GM12891 (cell line): ENCODE measurements at places on chromosomes 7 and 10.

DNA sequence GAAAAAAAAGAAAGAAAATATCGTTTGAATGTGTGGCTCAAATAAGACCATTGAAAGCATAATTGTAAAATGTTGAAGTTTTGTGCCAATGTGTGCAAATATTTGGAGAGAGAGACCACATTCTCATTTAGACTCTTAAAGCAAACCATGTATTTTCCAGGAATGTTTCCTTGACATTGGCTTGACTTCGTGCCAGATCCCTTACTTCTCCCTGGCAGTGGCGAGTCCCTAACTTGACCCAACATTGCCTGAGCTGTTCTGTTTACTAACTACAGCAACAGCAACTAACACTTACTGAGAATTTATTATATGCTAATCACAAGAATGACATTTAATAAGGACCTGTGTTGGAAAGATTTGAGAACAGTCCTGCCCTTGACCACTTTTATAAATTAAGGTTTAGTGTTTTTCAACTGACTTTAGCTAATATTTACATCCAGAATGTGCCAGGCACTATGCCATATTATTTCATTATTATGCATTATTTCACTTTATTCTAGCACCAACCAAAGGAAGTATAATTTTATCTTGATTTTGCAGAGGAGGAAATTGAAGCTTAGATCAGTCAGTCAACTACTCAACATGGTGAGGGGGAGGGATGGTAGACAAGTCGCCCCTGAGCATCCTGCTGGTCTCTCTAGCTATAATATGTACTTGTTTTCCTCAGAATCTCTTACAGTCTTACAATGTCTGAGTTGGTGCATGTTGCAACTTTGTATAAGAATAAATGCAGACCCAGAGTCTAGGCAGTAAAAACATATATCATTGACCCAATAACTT lies 29.7 kb downstream of the ZNF467 start:
- DNase-seq: no peak

- no peak for DNase-seq
These were observed 45.9 kb upstream of the RELN start for GRCh38 chr7:104035351-104035750.

- no peak for DNase-seq
These were observed 52.8 kb downstream of the C10orf105 start for GRCh38 chr10:71666639-71667386.

DNA sequence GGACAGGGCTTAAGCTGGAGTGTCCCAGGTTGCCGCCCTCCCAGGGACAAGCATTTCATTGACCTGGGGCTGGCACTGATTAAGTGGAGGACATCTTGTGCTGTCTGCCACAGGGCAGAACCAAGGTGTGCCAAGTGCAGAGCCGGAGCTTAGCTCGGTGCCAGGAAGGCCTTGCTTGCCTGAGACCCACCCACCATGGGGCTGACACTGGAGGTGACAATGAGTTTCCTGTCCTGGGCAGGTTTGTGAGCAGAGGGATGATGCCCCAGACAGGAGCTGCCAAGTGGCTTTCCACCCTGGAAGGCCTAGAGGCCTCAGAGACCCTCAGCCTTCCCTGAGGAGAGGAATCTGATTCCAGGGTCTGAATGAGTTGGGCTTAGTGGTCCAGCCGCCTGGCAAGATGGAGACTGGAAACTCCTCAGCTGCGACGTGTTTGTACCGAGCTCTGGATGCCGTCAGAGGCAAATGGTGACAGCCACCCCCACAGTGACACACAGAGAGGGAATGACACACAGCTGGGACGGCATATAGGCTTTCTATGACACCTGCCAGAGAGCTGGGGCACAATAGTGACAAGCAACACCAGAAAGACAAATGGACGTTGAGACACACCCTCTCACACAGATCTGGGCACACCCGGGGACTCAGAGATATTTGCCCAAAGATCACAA lies 2.6 kb downstream of the ADCYAP1R1 start:
- no peak for DNase-seq

DNA sequence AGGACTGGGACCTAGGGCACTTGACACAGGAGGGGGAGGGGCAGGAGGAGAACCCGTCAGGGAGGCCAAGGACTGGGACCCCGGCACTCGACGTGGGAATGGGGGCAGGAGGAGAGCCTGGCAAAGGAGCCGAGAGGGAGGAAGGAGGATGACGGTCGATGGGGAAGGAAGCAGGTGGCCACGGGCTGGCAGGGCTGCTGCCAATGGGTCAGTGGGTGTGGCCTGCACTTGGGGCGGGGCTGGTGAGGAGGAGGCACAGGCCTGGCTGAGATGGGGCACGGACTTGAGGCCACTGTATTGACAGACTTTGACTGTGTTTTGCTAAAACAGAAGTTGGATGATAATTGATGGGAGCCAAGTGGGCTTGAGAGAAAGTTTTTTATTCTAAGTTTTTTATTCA lies 68.9 kb downstream of the RBM33 start:
- DNase-seq: no peak

GRCh38 chr7:27088002-27088922 lies 7.5 kb downstream of the HOXA1 start:
- no peak for DNase-seq

GRCh38 chr7:17680943-17681351 lies 259.3 kb downstream of the SNX13 start:
- DNase-seq: no peak

- DNase-seq: no peak
These were observed 5.9 kb upstream of the MAPK8 start for GRCh38 chr10:48300556-48300955.

- DNase-seq: no peak
These were observed 58.3 kb downstream of the CDHR3 start for GRCh38 chr7:106021151-106022067.

DNA sequence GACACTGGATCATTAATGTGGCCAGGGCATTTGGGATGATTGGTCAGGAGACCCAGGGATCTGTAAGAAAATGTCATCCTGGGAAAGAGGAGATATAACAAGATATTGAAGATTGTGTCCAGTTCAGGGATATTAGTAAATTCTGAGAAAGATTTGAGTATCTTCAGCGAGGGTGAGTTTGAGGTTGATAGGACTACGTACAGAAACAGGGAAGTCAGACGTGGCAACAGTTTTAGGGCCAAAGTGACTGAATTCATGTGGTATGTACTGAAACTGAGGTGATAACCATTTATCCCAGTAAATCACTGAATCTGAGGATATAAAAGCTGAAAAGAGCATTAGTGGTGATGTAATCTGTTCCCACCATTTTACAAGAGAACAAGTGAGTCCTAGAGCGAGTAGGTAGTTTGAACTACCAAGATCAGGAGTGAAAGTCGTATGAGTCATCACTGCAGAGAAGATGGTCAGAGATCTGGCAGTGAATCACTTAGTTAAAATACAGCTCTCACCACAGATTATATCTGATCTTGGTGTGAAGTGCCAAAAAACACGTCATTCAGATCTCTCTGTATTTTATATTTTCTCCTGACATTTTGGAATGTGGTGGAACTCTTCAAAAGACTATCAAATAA lies 220.5 kb downstream of the CDK14 start:
- no peak for DNase-seq

- no peak for DNase-seq
These were observed 69.1 kb downstream of the NKX6-2 start for GRCh38 chr10:132716691-132717490.

GRCh38 chr7:47508389-47509380 lies 73.2 kb downstream of the TNS3 start:
- no peak for DNase-seq

- DNase-seq: no peak
These were observed 26.6 kb downstream of the PLAU start for GRCh38 chr10:73937333-73938043.

DNA sequence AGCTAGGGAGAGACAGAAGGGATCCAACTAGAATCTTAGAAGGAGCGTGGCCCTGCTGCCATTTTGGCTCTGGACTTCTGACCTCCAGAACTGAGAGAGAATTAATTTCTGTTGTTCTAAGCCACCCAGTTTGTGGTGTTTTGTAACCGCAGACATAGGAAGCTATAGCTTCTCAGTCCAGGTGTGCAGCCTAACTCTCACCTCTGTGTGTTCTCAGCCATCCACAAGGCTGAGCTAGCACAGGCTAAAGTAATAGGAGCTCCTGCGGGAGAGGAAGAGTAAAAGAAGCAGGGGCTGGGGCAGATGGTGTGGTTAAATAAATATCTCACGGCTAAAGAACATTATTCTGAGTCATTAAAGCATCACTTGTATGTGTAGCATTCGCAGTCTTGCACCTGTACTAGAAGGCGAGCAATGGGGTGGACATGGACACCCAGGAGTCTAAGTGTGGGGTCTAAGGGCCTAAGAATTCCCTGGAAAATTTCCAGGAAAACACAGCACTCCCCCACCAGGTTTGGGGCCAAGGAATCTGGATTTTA lies 94.1 kb downstream of the AOAH start:
- DNase-seq: no peak

DNA sequence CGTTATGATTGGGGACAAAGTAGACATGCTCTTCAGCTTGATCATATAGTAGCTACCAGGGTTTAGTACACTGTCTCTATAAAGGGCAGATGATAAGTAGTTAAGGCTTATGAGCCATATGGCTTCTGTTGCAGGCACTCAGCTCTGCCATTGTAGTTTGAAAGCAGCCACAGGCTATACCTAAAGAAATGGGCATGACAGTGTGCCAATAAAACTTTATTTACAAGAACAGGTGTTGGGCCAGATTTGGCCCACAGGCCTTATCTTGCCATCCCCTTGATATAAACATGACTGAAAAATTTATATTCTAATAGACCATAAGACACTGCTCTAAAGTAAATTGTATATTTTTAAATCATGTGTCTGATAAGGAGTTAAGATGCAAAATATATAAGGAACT lies 36.6 kb downstream of the GRK5 start:
- DNase-seq: no peak
